ENCODE measurements at places on chromosomes 4 and X.

GRCh38 chrX:1911401-1912128 lies 296.7 kb downstream of the ASMT start:
- no peak for DNase-seq

GRCh38 chrX:109635146-109635545 lies 10.2 kb upstream of the KCNE5 start:
- no peak for DNase-seq

GRCh38 chr4:122959441-122959840 lies 37.0 kb upstream of the NUDT6 start:
- DNase-seq: no peak

GRCh38 chrX:54067766-54068165 lies 23.5 kb upstream of the PHF8 start:
- no peak for DNase-seq

DNA sequence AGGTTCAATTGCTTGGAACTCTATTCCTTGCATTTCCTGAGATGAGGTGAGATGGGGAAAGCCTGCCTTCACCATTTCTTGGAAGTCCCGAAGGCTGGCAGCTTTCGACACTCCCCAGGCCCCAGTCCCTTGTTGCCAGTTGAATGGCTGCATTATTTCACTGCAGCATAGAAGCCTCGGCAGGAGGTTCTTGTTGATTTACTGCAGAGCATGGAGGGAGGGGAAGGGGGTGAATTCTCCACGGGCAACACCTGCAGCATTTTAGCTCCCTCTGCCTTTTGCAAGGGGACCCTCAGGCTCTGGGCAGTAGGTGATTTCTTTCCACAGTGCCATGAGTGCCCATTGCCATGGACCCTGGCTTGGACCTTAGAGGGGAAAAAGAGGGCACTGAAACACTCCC lies 10.7 kb upstream of the BCLAF3 start:
- no peak for DNase-seq

GRCh38 chrX:103613362-103613890 lies 5.7 kb downstream of the TCEAL3 start:
- no peak for DNase-seq
